ENCODE measurements at places on chromosomes 3 and 15.

DNA sequence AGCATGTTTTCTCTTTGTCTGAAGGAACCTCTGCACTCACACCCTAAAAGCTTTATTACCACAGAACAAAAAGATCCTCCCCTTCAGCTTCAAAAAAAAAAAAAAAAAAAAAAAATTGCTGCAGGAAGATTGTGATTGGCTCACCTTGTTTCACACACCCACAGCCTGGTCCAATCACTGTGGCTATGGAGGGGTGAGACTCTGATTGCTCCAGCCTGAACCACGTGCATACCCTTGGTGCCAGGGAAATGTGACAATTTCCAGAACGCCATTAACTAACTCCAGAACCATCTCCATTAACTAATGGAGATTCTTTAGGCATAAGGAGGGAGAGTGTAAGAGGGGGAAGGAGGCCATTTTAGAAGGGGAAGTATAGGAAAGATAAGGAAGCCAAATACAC, 106.5 kb upstream of the CRBN start:
- DNase-seq, result no peak

DNA sequence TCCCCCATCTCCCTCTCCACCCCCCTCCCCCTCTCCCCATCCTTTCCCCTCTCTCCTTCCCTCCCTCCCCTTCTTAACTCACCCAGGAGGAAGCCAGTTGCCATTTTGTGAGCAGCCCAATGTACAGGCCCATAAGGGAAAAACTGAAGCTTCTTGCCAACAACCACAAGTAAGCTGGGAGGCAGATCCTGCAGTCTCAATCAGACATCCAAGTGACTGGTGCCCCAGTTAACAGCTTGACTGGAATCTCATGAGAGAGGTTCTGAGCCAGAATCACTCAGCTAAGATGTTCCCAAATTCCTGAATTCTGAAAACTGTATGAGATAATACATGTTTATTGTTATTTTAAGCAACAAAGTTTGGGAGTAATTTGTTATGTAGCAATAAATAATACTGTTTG, 90.7 kb downstream of the C3orf70 start:
- no peak for DNase-seq

GRCh38 chr3:173825730-173826129, 428.2 kb downstream of the NLGN1 start:
- no peak for DNase-seq

DNA sequence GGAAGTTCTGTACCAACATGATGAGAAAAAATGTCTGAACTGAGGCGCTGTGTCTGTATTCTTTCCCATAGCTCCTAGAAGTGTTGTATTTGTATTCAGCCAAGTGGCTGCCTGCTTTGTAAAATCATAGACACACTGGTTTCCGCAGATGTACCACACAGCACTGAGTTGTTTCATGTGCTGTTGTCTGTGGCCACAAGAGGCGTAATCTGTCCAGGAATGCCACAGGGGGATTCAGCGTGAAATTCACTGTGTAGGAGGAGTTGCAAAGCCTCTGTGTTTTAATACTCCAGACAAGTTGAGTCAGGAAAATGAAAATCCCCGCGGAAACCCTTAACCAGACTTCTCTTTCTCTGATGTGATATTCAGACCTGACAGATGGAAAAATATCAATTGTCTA, 462.2 kb downstream of the NSUN3 start:
- peak; percentile 15 for DNase-seq

GRCh38 chr3:155435821-155436220, 142.3 kb upstream of the STRIT1 start:
- DNase-seq, result no peak

GRCh38 chr3:148599481-148599880, 98.2 kb upstream of the AGTR1 start:
- no peak for DNase-seq

- no peak for DNase-seq
These were observed 29.1 kb downstream of the PLXND1 start for GRCh38 chr3:129577366-129577765.

DNA sequence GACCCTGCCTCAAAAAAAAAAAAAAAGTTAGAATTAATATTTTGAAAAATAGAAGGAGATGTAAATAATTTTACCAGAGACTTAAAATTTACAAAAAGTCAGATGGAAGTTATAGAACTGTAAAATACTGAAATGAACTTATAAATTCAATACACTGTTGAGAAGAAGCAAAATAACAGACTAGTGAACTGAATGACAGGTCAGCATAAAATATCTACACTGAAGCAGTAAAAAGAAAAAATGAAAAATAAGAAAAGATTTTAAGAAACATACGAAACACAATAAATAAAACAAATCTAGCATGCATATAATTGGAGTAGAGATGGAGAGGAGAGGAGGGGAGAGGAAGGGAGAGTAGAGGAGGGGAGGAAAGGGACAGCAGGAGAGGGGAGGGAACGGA, 33.3 kb upstream of the TP63 start:
- DNase-seq, result no peak

GRCh38 chr3:32045091-32045915, 61.1 kb upstream of the GPD1L start:
- no peak for DNase-seq

GRCh38 chr3:111538681-111539083, 3.3 kb upstream of the CD96 start:
- DNase-seq, result peak; percentile 28

DNA sequence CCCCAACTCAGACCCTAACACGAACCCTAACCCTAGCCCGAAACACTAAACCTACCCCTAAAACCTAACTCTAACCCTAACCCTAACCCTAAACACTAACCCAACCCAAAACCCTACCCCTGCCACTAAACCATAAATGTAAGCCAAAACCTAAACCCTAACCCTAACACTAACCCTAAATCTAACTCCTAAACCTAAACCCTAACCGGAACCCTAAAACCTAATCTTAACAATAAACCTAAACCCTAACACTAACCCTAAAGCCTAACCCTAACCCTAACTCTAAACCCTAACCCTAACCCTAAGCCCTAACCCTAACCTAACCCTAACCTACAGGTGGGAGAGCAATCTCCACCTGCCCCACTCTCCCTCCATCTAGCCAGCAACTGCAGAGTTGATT, 152.3 kb downstream of the OR4M2 start:
- DNase-seq, result no peak

DNA sequence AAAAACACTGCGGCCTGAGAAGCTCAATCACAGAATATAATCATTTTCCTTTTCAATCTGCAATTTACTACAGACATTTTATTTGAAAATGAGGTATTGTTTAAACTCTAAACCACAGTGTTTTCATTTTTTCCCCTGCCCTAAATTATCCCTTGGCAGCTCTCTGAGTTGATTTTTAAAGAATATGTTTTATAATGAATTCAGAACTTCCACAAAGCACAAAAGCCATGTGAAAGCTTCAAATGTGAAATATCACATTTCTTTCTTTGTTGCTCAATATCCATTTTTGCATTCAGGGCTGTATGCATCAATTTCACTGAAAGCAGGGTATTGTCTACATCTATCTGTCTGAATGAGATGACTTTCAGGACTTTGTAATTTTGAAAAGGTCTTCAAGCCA, 813.6 kb upstream of the ALCAM start:
- DNase-seq, result peak; percentile 4

GRCh38 chr15:41105348-41106334, 10.4 kb downstream of the INO80 start:
- DNase-seq, result no peak

- DNase-seq, result no peak
These were observed 196.7 kb downstream of the PDE8A start for GRCh38 chr15:85178308-85178707.

DNA sequence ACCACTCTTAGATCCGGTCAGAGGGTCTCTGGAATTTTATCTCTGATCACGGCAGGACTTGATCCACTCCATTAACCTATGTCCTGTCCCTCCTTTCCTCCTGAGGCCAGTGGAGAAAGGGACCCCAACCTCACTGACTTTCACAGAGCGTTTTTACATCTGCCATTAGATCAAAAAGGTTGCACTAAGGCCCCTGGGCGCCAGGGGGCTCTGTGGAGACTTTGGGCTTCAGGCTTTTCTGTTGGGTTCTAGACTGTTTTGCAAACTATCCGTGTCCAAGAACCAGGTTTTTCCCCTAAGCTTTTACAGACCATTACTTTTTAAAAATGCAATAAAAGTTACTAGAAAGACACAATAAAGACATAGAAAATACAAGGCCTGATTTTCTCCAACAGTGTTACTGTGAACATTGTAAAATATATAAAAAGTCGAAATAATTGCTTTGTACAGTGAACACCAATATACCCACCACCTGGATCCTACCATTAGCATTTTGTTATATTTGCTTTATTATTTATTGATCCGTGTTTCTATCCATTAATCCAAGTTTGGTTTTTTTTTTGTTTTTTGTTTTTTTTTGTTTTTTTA, 159.7 kb downstream of the POLR2M start:
- peak; percentile 10 for DNase-seq

GRCh38 chr3:96510334-96510733, 304.1 kb upstream of the EPHA6 start:
- no peak for DNase-seq

- no peak for DNase-seq
These were observed 61.1 kb downstream of the XXYLT1 start for GRCh38 chr3:195209847-195210265.

DNA sequence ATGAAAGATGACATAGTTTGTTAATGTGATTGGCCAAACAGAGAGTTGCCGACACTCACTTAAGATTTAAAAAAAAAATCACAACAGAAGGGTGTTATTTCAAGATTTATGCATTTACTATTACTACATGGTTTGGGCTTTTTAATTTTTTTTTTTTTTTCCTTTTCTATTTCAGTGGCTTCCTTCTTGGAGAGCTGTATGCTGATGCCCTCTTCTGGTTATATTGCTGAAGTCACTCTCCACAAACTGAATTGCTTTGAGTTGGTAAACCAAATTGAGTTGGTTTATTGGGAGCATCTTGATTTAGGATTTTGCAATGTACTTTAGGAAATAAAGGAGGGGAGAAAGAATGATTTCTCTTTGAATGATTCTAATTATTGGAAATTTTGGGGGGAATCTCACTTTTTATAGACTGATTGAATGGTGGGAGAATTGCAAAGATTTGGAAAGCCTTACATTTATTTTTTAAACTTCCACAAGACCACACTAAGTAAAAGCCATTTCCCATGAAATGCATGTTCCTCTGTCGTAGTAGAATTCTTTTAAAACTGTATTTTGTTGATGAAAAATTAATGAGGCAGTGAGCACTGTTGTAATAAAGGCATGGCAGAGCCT, 186.6 kb upstream of the FEZF2 start:
- DNase-seq, result peak; percentile 50

GRCh38 chr3:62570888-62571287, 197.5 kb upstream of the FEZF2 start:
- no peak for DNase-seq

- no peak for DNase-seq
These were observed 1.4 kb downstream of the VHL start for GRCh38 chr3:10142707-10143560.

DNA sequence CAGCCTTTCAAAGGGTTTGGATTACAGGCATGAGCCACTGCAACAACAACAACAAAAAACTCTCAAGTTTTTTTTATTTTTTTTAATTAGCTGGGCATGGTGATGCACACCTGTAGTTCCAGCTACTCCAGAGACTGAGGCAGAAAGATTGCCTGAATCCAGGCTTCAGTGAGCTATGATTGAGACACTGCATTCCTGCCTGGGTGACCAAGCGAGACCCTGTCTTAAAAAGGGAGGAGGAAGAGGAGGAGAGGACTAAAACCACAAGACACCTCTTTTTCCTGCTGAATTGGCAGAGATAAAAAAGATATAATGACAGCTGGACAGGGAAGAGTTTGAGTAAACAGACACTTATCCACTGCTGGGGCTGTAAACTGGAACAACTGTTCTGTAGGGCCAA, 22.7 kb upstream of the CHRNB4 start:
- DNase-seq, result no peak

DNA sequence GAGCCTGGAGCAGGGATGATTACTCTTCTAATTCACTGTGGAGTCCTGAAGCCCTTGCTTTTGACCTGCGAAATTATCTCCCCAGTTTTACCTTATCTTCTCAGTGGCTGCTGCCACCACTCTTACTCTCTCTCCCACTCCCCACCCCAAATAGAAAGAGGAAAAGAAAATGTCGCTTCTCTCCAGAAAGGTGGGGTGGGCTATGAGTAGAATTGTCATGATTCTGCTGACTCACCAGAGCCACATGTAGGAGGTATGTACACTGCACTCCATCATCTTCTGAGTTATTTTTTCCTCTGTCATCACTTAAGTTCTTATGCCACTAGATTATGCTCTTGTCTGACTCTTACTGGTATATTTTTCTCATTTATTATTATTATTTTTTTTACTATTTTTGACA, 43.9 kb upstream of the TMEM158 start:
- DNase-seq, result no peak

- DNase-seq, result no peak
These were observed 608.1 kb upstream of the UBE2E2 start for GRCh38 chr3:22594990-22595389.

All from COLO829 (cell line).